ENCODE measurements at places on chromosomes 3 and 15.

- no peak for DNase-seq
Measured at GRCh38 chr3:4743371-4743770, 235.9 kb upstream of the BHLHE40 start.

GRCh38 chr3:110193074-110193473, 855.7 kb upstream of the DPPA4 start:
- no peak for DNase-seq

GRCh38 chr3:117865338-117865737, 1155.8 kb downstream of the TUSC7 start:
- no peak for DNase-seq

GRCh38 chr3:108381529-108382140, 85.3 kb downstream of the HHLA2 start:
- no peak for DNase-seq

GRCh38 chr3:48422681-48423080, 7.2 kb downstream of the PLXNB1 start:
- DNase-seq, result no peak

DNA sequence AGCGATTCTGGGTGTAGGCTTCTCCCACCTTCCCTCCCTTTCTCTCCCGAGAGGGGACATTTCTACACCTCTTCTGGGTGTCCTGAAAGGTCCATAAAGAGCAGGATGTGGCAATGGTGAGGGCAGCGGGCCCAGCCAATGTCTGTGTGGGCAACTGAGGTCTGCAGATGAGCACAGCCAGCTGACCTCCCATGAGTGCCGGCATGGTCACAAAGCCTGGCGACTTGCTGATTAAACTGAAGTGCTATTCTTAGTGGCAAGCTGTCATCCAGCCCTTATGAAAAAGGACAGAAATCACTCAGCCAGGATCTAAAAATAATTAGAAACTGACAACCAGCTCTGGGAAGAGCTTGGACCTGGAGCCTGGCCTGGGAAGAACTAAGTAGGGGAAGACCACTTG, 124.3 kb upstream of the RGMA start:
- no peak for DNase-seq

DNA sequence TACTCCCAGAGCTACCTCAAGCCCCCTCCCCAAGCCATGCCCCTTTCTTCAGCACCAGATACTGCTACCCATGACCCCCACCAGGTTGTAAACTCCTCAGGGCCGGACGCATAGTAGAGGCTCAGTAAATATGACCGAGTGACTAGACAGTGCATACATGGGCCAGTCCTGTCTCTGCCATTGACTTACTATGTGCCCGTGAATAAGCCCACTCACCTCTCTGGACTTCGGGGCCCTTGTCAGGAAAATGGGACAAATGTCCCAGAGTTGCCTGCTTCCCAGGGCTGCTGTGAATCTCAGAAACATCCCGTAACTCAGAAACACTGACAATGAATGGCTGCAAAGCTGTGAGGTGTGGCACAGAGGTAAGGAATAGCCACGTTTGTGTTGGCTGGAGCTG, 48.2 kb upstream of the FGD5 start:
- DNase-seq, result no peak

DNA sequence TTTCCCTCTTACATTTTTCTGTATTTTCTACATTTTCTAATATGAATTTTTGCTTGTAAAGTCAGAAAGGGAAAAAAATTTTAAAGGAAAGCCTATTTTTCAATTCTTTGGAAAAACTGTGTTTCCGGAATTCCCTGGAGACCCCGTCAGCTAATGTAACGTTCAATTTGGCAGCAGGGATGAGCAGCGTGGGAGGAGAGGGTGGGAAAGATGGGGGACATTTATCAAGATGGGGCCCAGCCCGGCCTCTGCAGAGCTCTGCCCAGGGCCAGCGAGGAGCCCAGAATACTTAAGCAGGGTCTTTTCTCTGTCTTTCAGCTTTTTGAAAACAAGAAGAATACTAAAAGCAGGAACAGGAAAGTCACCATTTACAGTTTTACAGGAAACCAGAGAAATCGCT, 129.0 kb downstream of the LRRK1 start:
- no peak for DNase-seq

GRCh38 chr3:72816862-72817355, 31.3 kb downstream of the SHQ1 start:
- no peak for DNase-seq

- DNase-seq, result no peak
Measured at GRCh38 chr15:41899854-41900442, 6.1 kb upstream of the SPTBN5 start.

DNA sequence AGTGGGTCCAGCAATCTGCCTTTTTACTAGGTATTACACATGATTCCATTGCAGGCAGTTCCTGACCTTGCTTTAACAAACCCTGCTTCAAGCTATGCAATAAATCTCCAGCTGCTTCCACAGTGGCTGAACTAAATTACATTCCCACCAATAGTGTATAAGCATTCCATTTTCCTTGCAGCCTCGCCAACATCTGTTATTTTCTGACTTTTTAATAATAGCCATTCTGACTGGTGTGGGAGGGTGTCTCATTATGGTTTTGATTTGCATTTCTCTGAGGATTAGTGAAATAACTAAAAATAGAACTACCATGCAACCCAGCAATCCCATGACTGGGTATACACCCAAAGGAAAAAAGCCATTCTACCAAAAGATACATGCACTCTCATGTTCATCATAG, 36.4 kb upstream of the DNAJC13 start:
- DNase-seq, result no peak

- no peak for DNase-seq
Measured at GRCh38 chr15:29162411-29162810, 107.2 kb downstream of the NSMCE3 start.

DNA sequence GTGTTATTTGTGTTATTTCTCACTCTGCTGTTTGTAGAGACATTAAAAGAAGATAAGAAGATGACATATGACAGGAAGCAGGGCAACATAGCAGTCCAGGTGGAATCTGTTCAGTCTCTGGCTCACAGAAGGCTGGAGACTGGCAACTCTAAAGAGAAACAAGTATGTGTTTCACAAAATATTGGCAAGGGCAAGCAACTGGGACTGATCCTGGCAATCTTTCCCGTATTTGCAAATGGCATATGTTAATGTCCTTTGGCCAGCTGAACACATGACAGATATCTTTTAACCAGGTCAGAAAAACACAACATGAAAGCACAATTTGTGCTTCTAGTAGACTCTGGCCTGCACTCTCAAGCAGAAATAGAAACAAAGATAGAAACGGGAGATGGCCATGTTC, 1354.1 kb upstream of the EPHA6 start:
- DNase-seq, result no peak

- no peak for DNase-seq
Measured at GRCh38 chr3:67704322-67704721, 49.9 kb upstream of the SUCLG2 start.

DNA sequence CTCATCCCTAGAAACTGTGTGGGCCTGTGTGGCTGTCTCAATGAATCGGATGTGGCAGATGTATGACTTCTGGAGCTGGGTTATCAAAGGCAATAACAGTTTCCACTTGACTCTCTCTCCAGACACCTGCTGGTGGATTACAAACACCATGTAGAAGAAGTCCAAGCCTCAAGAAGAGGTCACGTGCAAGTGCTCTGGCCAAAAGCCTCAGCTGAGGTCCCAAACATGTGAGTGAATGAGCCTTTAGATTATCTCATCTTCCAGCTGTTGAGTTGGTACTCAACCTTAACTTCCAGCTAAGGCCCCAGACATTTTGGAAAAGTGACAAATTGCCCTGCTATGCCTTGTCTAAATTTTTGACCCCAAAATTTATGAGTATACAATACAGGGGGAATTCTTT, 42.7 kb upstream of the IL12A start:
- DNase-seq, result no peak

- no peak for DNase-seq
Measured at GRCh38 chr15:85769182-85769900, 25.4 kb downstream of the KLHL25 start.

- DNase-seq, result no peak
Measured at GRCh38 chr15:46315434-46315833, 680.6 kb downstream of the SQOR start.

DNA sequence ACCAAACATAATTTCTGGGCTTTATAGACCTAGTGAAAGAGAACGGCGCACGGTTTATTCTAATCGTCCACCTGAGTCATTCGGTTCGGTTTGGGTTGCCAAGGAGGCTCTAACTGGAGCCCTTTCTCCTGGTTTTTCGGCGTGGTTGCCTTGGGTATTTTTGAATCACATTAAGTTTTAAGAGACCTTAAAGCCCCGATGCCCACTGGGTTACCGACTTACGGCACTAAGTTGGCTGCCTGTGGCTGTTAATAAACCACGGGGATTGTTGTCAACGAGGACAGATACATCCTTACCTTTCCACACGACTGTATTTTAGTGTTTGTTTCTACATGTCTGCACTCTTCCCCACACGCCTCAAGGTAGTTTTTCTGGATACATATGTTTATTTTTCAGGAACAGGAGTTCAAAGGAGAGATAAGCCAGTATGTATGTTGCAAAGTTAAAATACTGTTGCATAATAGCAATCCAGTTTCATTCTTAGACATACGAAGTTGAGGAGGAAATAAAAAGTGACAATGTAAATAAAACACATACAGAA, 1.2 kb upstream of the ANP32A start:
- no peak for DNase-seq

DNA sequence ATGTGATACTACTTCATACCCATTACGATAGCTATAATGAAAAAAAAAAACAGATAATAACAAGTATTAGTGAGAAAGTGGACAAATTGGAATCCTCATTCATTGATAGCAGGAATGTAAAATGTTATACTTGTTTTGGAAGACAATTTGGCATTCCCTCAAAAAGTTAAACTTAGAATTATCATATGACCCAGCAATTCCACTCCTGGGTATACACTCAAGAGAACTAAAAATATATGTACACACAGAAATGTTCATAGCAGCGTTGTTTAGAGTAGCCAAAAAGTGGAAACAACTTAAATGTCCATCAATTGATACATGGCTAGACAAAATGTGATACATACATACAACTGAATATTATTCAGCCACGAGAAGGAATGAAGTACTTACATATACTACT, 69.9 kb downstream of the PRICKLE2 start:
- no peak for DNase-seq

GRCh38 chr15:31579976-31580375, 253.3 kb downstream of the KLF13 start:
- no peak for DNase-seq

- no peak for DNase-seq
Measured at GRCh38 chr15:58147171-58147611, 9.0 kb downstream of the AQP9 start.

- DNase-seq, result no peak
Measured at GRCh38 chr3:169564883-169565282, 98.6 kb downstream of the MECOM start.

- no peak for DNase-seq
Measured at GRCh38 chr15:101092156-101092866, 159.5 kb downstream of the CHSY1 start.

DNA sequence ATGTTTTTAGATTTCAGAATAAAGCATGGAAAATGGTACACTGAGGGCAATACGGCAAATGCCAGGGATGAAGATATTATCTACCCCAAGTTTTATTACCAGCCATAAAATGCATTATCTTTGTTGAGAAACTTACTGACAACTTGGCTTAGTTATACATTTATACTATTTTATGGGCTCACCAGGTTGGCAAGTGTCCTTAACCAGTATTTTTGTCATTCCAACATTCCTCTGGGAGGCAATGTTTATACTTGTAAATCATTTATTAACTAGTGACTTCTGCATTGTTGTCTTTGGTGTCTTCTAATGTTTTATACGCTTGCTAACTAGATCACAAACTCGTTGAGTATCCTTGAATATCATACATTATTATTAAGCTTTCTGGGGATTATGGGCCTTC, 18.0 kb upstream of the ADGRG7 start:
- no peak for DNase-seq

DNA sequence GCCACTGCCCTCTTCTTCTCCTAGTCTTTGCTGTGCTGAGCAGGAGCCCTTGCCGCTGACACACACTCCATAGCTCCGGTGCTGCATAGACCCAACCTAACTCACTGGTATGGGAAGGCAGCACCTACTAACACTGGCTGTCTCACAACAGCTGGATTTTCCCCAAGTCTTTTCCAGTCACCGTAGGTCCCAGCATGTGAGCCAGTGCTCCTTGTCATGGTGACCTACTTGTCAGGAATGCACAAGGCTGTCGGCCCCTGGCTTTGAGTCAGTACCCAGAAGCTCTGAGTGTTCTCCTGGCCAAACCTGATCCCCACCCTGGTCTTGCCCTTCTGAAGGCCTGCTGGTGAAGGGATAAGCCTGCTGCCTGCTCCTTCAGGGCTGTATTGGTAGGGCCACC, 25.7 kb downstream of the AMOTL2 start:
- no peak for DNase-seq

GRCh38 chr3:119595639-119596334, 1.9 kb upstream of the PLA1A start:
- no peak for DNase-seq

Measured in brain pericyte (primary cell).